ENCODE measurements at places on chromosomes 11 and 22.

- no peak for DNase-seq
These were observed 58.9 kb downstream of the FBXO7 start for GRCh38 chr22:32533265-32534111.

DNA sequence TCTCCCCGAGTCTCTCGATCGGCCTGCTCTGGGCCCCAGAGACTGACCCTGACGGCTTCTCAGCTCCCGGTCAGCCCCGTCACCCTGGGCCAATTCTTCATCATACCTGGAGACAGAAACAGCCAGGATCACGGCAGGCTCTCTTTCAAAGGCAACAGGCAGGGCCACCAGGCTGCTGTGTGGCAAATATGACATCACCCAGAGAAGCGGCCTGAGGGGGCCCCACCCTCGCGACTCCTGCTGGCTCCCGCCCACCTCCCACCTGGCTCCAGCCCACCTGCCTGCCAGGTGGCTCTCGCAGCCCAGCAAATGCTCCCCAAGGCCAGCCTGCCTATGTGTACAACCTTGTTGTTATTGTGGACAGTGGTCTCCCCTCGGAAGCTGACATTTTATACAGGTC is 24.9 kb upstream of the PACSIN2 start:
- no peak for DNase-seq

GRCh38 chr11:19972651-19973050 is 187.6 kb downstream of the DBX1 start:
- no peak for DNase-seq

DNA sequence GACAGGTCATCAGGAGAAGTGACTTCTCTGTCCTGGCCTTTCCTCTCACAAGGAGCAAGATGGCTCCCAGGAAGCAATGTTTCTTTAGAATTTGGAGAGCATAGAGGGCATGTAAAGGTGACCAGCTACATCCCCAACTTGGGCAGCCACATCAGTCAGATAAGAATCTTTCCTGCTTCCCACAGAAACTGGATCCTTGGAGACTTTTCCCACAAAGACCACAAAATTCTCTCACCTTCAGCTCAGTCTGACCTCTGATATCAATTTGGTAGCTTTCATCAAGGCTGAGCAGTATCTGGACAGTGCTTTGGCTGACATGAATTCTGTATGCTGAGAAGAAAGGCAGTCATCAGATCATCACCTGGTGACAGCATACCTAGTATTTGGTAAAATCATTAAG is 23.3 kb upstream of the LRRC32 start:
- DNase-seq = no peak

DNA sequence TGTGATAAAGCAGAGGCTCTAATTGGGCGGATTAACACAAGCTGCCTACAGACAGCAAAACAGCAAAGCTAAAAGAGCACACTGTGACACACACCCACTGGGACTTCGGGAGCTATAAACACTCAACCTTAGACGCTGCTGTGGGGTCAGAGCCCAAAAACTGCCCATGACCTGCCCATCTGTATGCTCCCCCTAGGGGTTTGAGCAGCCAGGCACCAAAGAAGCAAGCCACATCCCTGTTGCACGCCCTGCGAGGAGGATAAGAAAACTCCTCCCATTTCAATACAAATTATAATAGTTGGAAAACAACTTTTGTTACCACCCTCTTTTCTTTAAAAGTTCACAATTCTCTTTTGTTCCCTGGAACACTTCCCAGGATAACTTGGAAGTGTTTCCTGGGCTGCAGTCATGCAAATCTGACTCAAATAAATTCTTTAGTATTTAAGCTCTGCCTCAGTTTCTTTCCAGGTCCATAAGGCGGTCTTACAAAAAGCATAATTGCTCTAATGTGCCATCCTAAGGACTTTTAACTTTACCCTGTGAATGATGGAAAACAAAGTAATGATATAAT is 86.4 kb downstream of the DLG2 start:
- DNase-seq = no peak

- DNase-seq = peak; percentile 94
These were observed 589 bp upstream of the GNAZ start for GRCh38 chr22:23069502-23070357.

GRCh38 chr11:8331767-8332166 is 68.1 kb upstream of the LMO1 start:
- no peak for DNase-seq

DNA sequence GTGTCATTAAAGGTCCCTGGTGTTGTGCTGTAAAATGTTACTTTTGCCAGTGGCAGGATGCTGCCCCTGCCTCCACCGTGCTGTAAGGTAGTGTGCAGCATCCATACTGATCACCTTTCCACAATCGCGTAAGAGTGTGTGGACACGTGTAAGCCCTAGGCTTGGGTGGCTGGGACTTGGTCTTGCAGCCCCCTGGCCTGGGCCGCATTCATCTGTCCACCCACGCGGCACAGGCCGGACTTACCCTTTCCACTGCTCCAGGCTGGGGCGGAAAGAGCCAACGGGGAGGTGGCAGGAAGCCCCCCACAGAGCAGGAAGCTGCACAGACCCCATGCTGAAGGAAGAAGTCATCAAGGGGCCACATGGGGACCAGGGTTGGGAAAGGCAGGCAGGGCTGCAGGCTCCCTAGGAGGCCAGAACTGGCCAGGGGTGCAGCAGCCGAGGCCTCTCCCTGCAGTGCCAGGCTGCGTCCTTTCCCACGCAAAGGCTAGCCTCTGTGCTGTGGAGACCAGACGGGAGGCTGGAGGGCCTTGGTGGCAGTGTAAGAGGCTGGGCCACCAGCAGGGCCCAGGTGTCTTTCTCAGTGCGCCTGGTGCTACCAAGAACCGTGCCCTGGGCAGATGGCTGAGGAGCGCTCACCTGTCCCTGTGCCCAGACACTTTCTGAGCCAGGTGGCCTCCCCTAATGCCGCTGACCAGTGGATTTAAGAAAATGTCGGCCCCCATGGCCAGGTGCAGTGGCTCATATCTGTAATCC is 11.7 kb upstream of the TMEM191C start:
- DNase-seq = no peak

DNA sequence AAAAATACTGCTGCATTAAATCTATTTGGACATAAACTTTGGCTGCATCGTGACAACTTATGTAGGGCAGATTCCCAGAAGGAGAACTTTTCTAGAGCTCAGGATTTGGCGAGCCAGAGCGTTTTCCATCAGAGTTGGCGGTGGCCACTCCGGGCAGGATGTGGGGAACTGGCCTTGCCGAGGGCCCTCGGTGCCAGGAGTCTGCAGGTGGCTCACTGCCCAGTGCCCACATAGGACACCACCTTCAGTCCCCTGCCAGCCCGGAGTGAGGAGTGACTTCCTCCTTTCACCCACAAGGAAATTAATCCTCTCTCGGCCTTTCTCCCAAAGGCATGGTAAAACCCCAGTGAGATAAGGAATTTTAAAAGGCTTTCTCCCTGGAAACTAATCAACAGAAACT is 1.6 kb upstream of the LGALS2 start:
- no peak for DNase-seq

DNA sequence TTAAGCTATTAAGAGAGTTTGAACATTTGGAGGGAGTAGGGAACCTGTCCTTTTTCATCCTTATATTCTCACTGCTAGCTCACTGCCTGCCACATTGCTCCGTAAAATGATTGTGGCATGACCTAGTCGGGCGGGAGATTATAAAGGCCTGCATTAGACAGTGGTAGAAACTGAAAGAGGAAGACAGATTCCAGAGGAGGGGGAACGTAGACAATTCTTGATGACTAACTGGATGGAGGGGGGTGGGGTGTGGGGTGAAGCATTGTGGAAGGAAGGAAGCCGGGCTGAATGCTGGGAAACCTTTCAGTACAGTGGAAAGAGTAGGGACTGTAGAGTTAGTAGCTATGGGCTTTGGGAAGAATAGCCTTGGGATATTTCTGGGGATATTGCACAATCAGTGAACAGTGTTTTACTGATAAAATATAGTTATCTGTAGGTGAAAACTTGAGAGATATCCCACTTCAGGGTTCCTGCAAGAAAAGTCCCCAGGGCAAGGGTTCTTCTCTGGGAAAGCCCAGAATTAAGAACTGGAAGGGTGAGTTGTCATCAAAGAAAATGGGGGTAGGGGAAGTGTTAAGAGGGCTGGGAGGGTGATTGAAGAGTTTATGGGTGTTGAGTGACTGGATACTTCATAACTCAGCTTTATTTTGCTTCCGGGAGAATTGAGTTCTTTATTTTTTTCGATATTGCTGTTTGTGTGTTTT is 2.1 kb downstream of the MED15 start:
- peak; percentile 63 for DNase-seq

GRCh38 chr11:32529994-32530588 is 53.5 kb upstream of the EIF3M start:
- no peak for DNase-seq

GRCh38 chr22:26837784-26838470 is 180.5 kb downstream of the MIAT start:
- DNase-seq = no peak

DNA sequence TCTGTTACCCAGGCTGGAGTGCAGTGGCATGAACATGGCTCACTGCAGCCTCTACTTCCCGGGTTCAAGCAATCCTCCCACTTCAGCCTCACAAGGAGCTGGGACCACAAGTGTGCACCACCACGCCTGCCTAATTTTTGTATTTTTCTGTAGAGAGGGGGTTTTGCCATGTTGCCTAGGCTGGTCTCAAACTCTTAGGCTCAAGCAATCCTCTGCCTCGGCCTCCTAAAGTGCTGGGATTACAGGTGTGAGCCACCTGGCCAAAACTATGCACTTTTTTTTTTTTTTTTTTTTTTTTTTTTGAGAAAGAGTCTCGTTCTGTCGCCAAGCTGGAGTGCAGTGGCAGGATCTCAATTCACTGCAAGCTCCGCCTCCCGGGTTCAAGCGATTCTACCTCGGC is 12.4 kb upstream of the CLDN5 start:
- DNase-seq = no peak

DNA sequence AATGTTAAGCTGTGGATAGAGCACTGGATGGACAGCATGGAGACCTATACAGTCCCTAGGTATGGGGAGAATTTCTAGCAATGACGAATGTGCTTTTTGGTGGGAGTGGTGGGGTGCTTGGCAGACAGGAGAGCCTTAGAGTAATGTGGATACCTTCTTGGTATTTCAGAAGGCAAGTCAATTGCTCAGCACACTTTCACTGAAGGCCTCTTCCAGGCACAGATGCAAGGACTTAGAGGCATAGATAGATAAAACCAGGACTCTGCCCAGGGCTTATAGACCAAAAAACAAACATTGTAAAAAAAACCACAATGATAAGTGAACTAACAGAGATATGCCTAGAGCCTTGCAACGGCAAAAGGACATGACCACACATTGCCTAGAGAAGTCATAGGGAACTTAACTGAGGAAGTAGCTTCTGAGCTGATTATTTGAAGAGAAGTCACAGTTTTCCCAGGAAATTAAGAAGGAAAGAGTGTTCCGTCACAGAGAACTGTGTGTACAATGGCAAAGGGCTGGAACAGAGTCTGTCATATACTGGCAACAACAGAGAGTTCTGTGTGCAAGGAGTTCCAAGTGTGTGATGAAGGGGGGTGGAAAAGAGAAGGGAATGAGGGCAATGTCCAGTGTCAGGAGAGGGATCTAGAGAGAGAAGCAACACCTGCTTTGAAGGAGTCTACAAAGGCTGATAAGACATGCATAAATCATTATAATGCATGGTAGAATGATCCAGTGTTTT is 65.9 kb upstream of the PICALM start:
- no peak for DNase-seq

GRCh38 chr11:18310800-18311340 is 11.1 kb downstream of the HPS5 start:
- no peak for DNase-seq

GRCh38 chr11:35031867-35032266 is 107.1 kb upstream of the CD44 start:
- DNase-seq = no peak

DNA sequence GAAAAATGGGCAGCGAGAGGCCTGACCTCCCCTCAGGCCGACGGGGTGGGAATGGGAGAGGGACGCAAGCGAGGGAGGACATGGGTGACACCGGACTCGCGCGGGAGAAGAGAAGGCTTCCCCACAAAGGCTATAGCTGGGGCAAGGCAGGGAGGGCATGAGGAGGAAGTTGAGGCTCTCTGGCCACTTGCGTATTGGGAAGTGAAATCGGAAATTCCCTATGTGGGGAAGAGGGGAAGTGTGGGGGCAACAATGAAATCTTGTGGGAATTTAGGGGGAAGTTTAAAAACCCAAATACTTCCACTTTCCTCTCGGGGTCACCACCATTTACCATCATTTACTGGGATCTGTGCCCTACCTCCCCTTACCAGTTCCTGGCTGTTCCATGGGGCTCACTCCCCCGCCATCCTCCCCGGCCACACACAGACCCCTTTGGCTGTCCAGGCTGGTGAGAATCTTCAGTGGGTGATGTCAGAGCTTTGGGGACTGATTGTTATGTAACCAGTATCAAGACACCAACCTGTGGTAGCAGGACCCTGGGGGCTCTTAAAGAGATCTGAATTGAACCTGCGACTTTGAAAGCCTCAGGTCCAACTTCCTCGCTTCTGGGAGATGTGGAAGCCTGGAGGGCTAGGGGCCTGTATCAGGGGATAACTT is 951 bp upstream of the EHD1 start:
- DNase-seq = no peak

GRCh38 chr22:44130076-44130711 is 50.5 kb upstream of the PARVG start:
- no peak for DNase-seq

- DNase-seq = no peak
These were observed 436.2 kb downstream of the BUD13 start for GRCh38 chr11:116336540-116336939.

DNA sequence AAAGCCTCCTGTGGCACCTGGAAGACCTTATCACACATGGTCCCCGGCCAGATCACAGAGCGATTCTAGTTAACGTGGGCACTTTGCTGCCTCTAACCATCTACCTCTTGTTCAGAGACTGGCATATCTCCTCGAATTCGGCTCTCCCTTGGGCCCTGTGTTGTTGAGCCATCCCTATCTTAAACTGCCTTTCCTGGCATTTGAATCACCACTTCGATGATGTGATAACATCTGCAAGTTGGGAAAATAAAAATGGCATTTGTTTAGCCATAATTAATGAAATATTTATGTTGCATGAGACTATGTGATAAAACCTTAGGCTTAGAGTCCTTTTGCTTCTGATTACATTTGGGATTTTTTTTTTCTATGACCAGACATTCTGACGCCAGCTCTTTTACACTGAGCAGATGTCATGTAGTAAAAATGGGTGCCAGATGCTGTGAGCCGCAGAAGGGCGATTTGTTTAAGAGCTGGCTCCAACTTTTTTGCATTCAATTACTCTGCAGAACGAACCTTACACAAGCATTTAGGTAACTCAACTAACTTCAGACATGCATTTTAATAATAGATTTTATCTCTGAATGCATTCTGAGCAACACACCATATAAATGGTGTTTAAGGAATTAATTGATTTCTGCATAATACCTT is 58.5 kb upstream of the PARVA start:
- no peak for DNase-seq

Data from immature natural killer cell (primary cell).